EH (cell line): ENCODE measurements at places on chromosomes 13 and 19.

- no peak for DNase-seq
Observed at GRCh38 chr19:24071078-24071477, 15.9 kb upstream of the ZNF254 start.

DNA sequence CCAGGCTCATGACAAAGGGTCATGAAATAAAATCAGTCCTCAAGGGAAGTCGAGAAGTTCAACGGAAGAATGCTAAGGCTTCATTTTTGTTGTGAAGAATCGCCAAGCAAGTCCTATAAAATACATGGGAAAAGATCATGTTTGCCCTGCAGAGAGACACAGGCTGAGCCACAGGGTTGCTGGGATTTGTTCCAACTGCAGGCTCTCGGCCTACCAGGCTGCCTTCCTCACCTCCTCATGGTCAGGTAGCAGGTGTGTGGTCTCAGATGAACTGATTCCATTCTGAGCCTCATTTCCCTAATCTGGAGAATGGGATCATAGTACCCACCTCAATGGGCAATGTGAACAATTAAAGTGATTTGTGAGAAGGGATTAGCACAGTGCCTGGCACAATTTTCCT is 114.9 kb upstream of the SPATA13 start:
- no peak for DNase-seq

- no peak for DNase-seq
Observed at GRCh38 chr19:7327802-7328201, 20.9 kb upstream of the ARHGEF18 start.

GRCh38 chr13:91805605-91806004 is 407.2 kb downstream of the GPC5 start:
- no peak for DNase-seq

- peak; percentile 62 for DNase-seq
Observed at GRCh38 chr13:102729560-102730270, 34.9 kb upstream of the METTL21C start.

DNA sequence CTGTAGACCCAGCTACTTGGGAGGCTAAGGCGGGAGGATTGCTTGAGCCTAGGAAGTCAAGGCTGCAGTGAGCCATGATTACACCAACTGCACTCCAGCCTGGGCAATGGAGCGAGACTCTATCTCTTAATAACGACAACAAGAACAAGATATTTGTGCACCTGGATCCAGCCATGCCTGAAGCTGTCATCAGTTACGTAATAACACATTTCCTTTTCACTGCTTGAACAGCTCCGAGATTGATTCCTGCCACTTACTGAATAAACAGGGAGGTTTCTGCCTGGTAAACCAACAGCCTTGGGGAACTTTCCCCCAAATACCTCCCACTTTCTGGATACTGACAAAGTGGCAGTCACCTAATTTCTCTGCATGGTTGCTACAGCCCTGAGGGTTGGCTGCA is 5.4 kb downstream of the KANK2 start:
- DNase-seq: no peak

GRCh38 chr13:108270442-108270841 is 924 bp downstream of the TNFSF13B start:
- DNase-seq: no peak
